ENCODE measurements at places on chromosomes 7 and 10.

DNA sequence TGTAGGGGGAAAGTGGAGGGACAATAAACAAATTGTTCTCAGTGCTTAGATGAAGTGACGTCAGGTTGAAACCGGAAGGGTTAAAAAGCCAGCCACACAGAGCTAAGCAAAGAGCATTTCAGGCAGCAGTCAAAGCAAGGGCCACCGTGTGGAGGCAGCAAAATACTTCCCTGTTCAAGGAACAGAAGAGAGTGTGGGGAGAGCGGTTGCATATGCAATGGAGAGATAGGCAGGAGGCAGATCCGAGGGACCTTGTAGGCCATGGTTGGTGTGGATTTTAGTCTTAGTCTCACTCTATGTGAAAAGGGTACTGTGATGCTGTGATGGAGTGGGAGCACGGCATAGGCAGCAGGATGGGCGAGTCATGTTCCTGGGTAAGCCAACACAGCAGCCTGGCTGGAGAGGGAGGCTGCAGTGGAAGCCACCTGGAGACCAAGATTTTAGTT lies 3.8 kb upstream of the STN1 start:
- H3K27me3 ChIP-seq = no peaks in the 10 kb centered on the region
- DNase-seq = no peak
- no peak overlapping the region for H3K27ac ChIP-seq
- no peaks in the 10 kb centered on the region for H3K36me3 ChIP-seq
- peaks cover 4% of the 10 kb centered on the region for H3K4me1 ChIP-seq

DNA sequence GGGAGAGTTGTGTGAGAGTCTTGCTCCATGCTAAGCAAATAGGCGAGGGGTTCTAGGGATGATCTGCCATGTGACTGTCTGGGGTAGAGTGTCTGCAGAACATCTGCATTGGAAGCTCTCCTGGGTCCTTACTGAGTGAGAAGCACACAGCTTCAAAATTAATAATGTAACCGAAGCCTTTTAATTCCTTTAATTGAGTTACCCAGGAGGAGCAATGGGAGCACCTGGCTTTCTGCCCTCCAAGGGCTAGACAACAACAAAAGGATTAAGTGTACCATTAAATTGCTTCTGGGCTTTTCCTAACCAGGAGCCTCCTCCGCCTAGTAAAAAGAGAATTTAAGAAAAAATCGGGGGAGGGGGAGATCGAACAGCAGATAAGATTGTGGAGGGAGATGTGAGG lies 102.0 kb upstream of the TBX20 start:
- H3K27me3 ChIP-seq = peaks cover 1% of the 10 kb centered on the region
- no peak overlapping the region for H3K4me3 ChIP-seq
- no peak overlapping the region for H3K27ac ChIP-seq
- H3K36me3 ChIP-seq = no peaks in the 10 kb centered on the region

- H3K4me1 ChIP-seq = no peaks in the 10 kb centered on the region
- H3K27me3 ChIP-seq = no peaks in the 10 kb centered on the region
- no peak overlapping the region for H3K27ac ChIP-seq
- no peak overlapping the region for H3K4me3 ChIP-seq
These were observed 98.0 kb downstream of the RALA start for GRCh38 chr7:39721345-39721744.

GRCh38 chr7:55180963-55181542 lies 162.2 kb downstream of the EGFR start:
- no peak overlapping the region for H3K27ac ChIP-seq
- DNase-seq = no peak
- no peak overlapping the region for H3K4me3 ChIP-seq

GRCh38 chr10:48305905-48306264 lies 592 bp upstream of the MAPK8 start:
- no peak for DNase-seq
- peaks cover 10% of the 10 kb centered on the region for H3K27me3 ChIP-seq
- peak overlapping the region; percentile 40 for H3K27ac ChIP-seq
- peaks cover 23% of the 10 kb centered on the region for H3K4me1 ChIP-seq
- H3K4me3 ChIP-seq = peak overlapping the region; percentile 86

- no peaks in the 10 kb centered on the region for H3K36me3 ChIP-seq
- no peak overlapping the region for H3K4me3 ChIP-seq
- H3K4me1 ChIP-seq = peaks cover 23% of the 10 kb centered on the region
- DNase-seq = no peak
- no peak overlapping the region for H3K27ac ChIP-seq
These were observed 252.5 kb downstream of the RPS24 start for GRCh38 chr10:78286186-78286585.

DNA sequence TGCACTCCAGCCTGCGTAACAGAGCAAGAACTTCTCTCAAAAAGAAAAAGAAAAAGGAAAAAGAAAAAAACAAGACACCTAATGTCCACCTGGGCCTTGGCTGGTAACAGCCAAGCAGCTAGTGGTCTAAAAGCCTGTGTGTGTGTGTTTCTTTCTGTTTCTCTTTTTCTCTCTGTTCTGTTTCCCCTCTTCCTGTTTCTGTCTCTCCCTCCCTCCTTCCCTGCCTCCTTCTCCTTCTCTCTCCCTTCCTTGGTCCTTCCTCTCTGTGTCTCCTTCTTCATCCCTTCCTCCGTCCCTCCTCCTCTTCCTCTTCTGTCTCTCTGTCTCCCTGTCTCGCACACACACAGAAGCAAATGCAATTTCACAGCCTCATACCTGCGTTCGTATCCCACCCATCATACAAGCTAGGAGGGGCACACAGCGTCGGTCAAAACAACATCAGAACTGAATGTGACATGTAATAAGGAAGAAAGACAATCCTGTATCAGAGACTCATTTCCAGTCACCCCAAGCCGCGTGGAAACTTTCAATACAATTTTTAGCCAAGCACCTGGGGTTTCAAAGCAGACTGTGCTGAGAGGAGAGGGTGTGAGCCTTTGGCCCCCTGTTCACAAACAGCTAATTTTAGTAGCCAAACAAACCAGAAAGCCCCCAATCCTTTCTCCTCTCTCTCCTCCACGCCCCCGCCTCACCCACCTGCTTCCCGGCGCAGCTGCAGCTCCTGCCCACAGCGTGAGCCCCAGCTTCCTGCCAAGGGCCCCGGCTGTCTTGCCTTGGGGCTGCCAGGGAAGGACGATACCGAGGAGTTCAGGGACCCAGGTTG lies 50.2 kb upstream of the GNA12 start:
- H3K36me3 ChIP-seq = no peaks in the 10 kb centered on the region
- no peaks in the 10 kb centered on the region for H3K4me1 ChIP-seq
- H3K4me3 ChIP-seq = no peak overlapping the region

Measured in endothelial cell (in vitro differentiated cells).